ENCODE measurements at places on chromosomes 2 and 18.

GRCh38 chr2:237966565-237967462, at the start of gene UBE2F:
TSS of gene UBE2F (plus strand) at chr2:237967014. CDS start at chr2:237973108, 6,094 bp downstream.
- DNase-seq, result peak; percentile 98

GRCh38 chr2:203719456-203720410, 13.3 kb downstream of the CD28 start:
- DNase-seq, result no peak

GRCh38 chr18:29560270-29560669, 1383.3 kb upstream of the CDH2 start:
- peak; percentile 0 for DNase-seq

- no peak for DNase-seq
These were observed 134.4 kb downstream of the COL4A4 start for GRCh38 chr2:227029426-227030105.

- DNase-seq, result no peak
These were observed 106.5 kb downstream of the GALNT3 start for GRCh38 chr2:165687426-165688002.

- DNase-seq, result no peak
These were observed 166.5 kb upstream of the SALL3 start for GRCh38 chr18:78813156-78813555.

GRCh38 chr2:123086613-123087385, 938.3 kb upstream of the CNTNAP5 start:
- DNase-seq, result no peak

DNA sequence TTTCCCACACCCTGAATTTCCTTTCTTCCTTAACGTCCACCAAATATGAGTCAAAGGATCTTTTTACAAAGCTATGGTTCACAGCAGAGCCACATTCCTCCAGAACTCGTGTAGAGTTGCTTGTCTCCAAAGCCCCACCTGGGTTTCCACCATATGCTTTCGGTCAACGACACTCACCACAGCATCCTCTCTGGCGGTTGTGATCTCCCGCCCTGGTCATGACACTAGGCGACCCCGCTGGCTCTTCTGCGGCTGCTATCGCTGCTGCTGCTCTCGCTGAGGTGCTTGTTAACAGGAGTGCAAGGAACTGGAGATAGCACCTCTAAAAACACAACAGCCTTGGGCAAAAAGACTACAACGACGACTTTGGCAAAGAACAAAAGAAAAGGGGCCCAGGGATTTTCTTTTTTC, 340 bp downstream of the SLC40A1 start:
- DNase-seq, result no peak

- no peak for DNase-seq
These were observed 99.1 kb downstream of the SLC25A12 start for GRCh38 chr2:171794918-171795317.

DNA sequence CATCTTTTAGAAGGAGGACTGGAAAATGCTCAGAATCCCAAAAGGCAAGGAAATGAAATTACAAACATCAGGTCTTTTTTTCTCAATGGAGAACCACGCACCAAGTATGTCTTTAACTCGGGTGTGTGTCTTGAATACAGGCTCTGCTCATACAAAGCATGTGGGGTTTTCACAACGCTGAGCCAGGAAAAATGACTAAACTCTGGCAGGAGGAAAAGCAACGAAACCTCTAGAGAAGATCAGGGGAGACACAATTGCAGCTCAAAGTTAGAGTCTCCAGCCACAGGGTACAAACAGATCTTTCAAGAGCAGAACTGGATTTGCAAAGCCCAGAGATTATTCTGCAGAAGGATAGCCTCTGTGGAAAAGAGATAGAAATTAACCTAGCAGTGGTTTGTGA, 42.8 kb upstream of the TPO start:
- no peak for DNase-seq

DNA sequence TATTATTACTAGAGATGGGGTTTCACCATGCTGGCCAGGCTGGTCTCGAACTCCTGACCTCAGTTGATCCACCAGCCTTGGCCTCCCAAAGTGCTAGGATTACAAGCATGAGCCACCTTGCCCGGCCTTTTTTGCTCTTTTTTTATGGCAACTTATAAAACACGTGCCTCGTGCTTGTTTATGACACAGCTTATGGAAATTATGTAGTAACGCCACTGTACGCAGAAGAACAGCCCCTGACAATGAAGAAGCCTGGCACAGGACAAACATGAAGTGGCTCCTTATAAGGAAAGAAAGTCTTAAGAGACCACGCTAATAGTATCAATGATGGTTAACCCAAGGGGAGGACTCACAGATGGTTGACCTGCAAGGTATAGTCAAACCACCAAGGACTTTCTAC, 37.2 kb upstream of the RAPH1 start:
- DNase-seq, result no peak

- no peak for DNase-seq
These were observed 171.5 kb downstream of the EVA1A start for GRCh38 chr2:75389271-75389670.

GRCh38 chr2:185857691-185858090, 119.1 kb downstream of the FSIP2 start:
- no peak for DNase-seq
